Stimulated activated CD4-positive, alpha-beta T cell treated with anti-CD3 and anti-CD28 coated beads, Interleukin-4, amount 100 ng/mL, for 1 hour (primary cell): ENCODE measurements at places on chromosomes 5 and 9.

GRCh38 chr5:149251546-149251945, 20.1 kb upstream of the AFAP1L1 start:
- DNase-seq: no peak

DNA sequence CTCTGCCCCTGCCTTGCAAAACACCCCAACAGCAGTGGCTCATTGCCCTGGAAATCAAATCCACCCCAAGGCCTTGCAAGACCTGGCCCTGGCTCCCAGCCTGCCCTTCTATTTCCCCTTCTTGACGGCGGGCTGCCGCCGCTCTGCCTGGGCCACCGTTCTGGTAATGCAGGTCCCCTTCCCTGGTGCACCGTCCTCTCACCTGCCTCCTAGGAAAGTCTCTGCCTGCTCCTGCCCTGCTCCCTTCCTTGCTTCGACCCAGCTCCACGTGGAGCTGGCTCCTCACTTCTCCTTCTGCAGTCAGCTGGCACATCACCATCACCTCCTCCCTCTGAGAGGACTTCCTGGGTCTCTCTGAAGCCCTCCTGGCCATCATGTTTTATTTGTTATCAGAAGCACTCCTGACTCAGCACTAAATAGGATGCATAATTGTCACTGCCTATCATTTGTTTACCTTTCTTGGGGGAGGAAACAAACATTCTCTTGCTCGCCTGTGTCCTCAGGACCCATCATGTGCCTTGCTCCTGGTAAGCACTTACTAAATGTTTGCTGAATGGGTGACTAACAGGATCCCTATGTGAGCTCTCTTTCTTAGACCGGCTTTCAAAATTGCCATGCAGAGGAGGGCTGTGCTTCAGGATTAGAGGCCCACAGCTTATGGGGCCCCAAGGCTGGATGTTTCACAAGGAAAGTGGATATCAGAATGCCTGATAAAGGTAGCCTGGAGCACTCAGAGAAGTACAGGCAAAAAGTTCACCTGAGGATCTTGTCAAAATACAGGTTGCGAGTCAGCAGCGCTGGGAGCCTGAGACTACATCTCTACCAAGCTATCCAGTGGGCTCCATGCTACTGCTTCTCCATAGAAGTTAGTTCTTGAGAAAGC, 19.6 kb upstream of the C5orf47 start:
- DNase-seq: no peak

- DNase-seq: no peak
Observed at GRCh38 chr5:57776035-57776434, 293.4 kb upstream of the ACTBL2 start.

DNA sequence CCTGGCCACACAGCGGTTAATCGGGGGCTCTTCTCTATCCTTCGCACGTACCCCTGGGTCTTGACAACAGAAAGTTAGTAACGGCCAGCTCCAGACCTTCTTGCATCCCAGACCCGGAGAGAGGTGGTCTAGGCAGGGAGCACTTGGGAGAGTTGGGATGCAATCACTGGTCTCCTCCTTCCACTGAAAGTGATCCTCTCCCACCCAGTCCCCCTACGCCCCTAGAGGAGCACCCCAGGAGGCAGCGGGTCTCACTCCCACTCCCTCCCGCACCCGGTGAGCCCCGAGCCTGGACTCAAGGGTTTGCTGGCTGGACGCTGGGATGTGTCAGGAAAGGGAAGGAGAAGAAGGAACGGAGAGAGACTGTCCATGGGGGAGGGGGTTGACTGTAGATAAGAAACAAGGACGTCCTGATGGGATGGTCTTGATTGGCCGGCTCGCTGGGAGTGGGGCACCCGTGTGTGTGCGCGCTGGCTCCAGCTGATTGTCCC, 2.0 kb downstream of the RORB start:
- no peak for DNase-seq

- no peak for DNase-seq
Observed at GRCh38 chr5:91281401-91281800, 101.7 kb downstream of the ARRDC3 start.
